Fibroblast of skin of scalp (primary cell): ENCODE measurements at places on chromosomes 2 and 18.

- no peak for DNase-seq
Measured at GRCh38 chr2:26507932-26508331, 30.0 kb upstream of the OTOF start.

- peak; percentile 29 for DNase-seq
Measured at GRCh38 chr2:238787501-238787900, 60.4 kb upstream of the TWIST2 start.

GRCh38 chr18:58649966-58650816 lies 21.1 kb upstream of the MALT1 start:
- DNase-seq = peak; percentile 40

- DNase-seq = no peak
Measured at GRCh38 chr2:70733646-70734180, 34.3 kb downstream of the ADD2 start.

GRCh38 chr2:182384860-182385259 lies 42.0 kb downstream of the PDE1A start:
- DNase-seq = no peak

GRCh38 chr2:233094614-233095013 lies 34.5 kb downstream of the INPP5D start:
- DNase-seq = peak; percentile 7

GRCh38 chr18:67410075-67411070 lies 106.1 kb downstream of the DSEL start:
- peak; percentile 42 for DNase-seq

DNA sequence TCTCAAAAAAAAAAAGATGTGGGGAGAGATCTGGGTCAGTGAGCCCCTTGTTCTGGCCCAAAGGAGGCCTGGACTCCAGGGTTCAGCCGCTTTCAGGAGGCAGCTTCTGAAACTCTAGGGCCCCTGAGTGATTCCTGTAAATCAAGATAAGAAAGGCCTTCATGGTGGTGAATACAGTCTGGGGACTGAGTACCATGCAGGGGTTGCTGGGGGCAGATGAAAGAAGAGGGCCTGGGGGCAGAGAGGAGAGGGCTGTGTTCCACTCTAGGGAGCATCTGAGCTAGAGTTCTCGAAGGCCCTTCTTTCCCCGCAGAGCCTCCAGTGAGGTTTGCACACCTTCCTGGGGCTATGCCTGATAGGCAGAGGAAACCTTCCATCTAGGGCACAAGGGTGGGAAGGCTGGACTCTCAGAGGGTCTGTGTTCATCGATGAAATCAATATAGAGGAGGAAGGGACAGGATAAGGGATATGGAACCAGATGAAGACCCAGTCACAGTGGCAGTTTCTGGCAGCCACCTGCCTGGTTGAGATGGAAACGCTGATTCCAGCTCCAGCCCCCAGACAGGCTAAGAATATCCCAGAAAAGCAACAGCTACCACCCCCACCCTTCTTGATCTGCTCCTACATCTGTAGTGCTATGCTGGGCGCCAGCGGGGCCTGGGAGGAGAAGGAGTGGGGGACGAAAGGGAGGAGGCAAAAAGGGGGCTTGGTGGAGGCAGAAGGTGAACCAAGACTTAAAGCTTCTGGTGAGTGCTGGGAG lies 4.7 kb upstream of the CDK5R2 start:
- no peak for DNase-seq

DNA sequence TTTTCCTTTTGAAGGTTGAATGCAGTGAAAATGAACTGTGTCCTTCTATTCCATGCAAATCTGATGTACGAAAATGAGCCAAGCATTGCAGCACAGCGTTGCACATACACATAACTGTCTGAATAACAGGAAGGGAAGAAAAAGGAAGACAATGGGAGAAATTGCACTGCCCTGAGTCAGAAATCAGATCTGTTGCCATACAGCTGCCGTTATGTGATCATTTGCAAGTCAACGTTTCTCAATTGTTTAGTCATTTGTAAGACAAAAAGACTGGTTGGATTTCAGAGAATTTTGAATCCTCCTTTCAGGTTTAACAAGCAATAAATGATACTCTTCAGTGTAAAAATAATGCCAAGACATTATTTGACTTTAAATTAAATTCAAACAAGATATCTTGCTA lies 284.1 kb downstream of the DSEL start:
- peak; percentile 32 for DNase-seq

DNA sequence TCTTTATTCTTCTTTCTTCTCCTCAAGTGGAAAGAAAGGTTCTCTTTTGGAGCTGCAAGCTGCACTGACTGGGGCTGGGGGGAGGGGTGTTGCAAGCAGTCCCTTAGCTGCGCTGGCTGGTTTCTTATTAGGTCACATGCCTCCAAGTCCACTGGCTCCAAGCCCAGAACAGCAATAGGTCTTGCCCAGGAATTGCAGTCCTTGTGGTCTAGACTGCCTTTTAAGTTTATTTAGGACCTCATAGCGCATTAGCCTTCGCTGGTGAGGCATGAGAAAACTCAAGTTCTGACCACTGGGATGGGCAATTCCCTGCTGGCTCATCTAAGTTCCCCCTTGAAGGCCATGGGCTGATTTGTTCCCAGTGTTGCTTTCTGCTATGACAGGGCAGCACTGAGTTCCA lies 138.6 kb upstream of the SCN7A start:
- peak; percentile 83 for DNase-seq

- DNase-seq = peak; percentile 80
Measured at GRCh38 chr2:120856421-120856862, 120.8 kb downstream of the GLI2 start.

DNA sequence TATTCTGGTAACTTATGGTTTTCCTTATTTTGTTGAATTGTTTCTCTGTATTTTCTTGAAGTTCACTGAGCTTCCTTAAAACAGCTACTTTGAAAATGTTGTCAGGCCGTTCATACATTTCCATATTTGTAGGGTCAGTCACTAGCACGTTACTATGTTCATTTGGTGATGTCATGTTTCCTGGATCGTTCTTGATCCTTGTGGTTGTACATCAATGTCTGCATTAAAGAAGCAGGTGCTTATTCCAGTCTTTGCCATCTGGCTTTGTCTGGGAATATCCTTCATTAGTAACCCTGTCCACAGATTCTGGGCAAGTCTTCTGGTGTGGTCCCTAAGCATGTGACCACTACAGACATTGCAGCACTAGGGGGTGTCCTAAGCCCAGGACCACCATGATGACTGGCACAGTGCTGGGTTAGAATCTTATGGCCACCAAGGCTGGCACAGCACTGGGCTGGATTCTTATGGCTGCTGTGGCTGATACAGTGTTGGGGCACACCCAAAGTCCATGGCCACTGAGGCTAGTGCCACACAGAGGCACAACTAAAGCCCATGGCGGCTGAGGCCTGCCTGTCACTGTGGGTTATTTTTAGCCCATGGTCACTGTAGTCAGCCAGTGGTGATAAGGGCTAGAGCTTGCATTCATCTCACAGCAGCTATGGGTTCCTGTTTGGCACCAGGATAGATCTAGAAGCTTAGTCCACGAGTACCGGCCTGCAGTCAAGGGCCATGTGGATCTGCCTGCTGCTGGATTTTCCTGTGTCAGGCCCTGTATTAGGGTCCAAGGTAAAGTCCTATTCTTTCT lies 13.2 kb downstream of the VWA3B start:
- DNase-seq = no peak

DNA sequence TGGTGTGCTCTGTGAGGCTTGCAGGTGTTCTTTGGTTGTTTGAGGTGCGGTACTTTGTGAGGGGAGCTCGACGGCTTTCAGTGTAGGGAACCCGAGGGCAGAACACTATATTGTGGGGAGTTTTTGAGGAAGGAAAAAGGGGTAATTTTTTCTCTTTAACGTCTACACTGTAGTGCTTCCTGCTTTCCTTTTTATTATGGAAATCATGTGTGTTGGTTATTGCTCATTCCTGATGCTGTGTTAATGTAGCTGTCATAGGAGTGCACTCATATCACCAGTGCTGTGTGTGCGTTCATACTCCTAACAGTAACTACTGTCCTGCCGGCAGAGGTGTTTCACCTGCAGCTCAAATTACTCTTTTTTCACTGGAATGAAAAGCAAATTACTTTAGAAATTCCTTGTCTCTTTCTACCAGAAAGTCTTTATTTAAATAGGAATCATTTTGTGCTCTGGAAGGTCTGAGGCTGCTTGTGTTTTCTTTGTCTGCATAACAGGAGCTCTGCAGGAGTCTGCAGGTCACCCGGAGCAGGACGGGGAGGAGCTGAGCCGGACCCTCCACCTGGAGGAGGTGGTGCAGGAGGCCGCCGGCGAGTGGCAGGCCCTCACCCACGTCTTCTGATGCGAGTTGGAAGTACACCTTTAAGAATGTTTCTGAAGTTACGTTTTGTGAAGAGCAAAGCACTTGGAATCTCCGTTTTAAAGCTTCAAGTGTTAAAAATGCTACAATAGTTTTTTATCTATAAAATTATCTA lies 145.5 kb downstream of the ZNF236 start:
- no peak for DNase-seq

GRCh38 chr2:70753902-70754301 lies 14.1 kb downstream of the ADD2 start:
- no peak for DNase-seq

GRCh38 chr2:217085543-217085942 lies 225.7 kb upstream of the TNP1 start:
- DNase-seq = peak; percentile 79

- DNase-seq = peak; percentile 40
Measured at GRCh38 chr2:200171731-200172482, 134.6 kb upstream of the SPATS2L start.

- DNase-seq = peak; percentile 2
Measured at GRCh38 chr2:53715568-53715967, 52.0 kb upstream of the CHAC2 start.

DNA sequence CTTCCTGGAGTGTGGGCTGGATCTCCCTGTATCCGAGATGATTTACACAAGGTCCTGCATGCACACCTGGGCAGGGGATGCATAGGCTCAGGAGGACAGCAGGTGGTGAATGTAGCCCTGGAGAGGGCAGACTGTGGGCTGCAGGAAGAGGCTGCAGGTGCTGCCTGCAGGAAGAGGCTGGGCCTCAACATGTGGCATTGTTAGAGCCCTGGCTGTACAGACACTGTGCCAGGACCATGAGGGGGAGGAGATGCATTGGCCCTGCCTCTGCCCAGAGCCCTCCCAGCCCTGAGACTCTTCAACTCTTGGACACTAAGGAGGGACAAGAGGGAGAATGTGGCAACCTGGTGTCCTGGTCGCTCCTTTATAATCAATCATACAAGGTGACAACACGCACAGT lies 392.8 kb downstream of the TNS1 start:
- DNase-seq = no peak

- DNase-seq = no peak
Measured at GRCh38 chr18:42080340-42080739, 125.3 kb downstream of the PIK3C3 start.

GRCh38 chr2:180003559-180003958 lies 3.5 kb downstream of the CWC22 start:
- no peak for DNase-seq

GRCh38 chr2:162403884-162404283 lies 60.0 kb downstream of the GCA start:
- DNase-seq = peak; percentile 46

DNA sequence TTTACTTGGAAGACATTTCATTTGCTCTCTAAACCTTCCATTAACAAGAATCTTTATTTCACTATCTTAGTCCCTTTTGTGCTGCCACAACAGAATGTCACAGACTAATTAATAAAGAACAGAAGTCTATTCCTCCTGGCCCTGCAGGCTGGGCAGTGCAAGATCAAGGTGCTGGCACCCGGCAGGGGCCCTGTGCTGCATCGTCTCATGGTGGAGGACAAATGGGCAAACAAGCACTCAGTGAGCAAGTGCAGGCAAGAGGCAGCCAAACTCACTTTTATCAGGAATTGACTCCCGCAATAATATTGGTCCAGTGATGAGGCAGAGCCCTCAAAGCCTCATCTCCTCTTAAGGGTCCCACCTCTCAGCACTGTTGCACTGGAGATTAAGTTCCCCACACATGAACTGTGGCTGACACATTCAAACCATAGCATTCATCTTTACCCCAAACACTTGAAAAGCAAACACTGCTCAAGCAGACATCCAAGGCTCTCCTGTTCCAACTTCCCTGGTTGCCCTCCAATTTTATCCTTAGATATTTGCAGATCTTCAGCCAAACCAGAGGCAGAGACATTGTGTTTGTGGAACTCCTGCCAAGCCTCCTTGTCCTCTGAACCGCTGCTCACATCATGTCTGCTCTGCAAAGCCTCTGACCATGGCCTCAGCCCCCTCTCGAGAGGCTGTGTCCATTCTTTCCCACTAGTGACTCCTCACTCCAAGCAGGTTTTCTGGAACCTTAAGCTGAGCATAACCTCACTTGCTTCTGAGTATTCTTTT lies 404.4 kb upstream of the SOX11 start:
- DNase-seq = peak; percentile 38

DNA sequence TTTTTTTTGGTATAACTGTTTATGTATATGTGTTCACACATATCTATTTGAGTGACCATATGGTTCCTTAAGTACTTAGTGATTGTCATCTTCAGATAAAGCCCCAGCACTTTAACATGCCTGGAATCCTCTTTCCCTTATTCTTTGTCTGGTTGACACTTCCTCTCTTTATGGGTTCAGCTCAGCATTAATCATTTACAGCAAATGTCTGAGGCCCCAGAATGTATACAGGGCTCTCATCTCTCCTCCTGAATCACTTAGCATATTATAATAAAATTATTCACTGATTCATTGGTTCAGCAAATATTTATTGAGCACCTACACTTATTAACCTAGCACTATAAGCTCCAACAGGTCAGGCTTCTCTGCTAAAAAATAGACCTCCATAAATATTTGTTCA lies 43.5 kb upstream of the CD28 start:
- DNase-seq = no peak

DNA sequence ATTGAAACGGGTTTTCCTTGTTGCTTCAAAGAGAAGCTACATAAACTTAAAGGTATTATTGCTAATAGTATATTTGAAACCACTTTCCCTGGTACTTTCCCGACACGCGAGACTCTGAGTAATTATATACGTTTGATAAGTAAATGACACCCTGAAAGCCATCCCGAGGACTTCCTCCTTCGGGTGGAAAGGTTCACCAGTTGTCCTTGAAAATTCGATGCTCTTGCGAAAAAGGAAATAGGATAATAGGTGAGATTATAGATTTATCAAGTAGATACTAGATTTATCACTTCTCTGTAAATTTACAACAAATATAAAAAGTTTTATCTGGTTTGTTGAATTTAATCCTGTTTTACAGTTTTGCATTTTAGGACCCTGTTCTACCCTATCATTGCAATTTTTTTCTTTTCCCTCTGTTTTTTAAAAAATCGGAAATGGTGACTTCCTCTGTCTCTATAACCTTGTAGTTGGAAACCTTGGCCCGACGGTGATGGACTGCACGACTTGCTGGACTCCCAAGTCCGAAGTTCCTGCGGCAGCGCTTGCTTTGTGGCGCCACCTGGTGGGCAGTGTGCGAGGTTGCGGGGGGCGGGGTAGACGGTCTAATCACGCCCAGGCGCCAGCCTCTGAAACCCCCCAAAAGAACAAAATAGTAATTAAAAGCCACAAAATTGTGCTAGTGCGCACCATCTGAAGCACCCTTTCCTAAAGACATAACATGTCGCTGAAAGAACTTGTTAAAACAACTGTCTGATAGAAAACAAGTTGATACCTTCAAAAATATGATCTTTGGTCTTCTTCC lies 972 bp upstream of the DLX2 start:
- peak; percentile 82 for DNase-seq
